CD4-positive, alpha-beta T cell treated with Interleukin-6 at 100 ng/mL for 8 hours (primary cell): ENCODE measurements at places on chromosomes 16 and 17.

- no peak for DNase-seq
These were observed 67.5 kb downstream of the KSR1 start for GRCh38 chr17:27523712-27524111.

- no peak for DNase-seq
These were observed 32.1 kb downstream of the TOM1L1 start for GRCh38 chr17:54932711-54933110.

DNA sequence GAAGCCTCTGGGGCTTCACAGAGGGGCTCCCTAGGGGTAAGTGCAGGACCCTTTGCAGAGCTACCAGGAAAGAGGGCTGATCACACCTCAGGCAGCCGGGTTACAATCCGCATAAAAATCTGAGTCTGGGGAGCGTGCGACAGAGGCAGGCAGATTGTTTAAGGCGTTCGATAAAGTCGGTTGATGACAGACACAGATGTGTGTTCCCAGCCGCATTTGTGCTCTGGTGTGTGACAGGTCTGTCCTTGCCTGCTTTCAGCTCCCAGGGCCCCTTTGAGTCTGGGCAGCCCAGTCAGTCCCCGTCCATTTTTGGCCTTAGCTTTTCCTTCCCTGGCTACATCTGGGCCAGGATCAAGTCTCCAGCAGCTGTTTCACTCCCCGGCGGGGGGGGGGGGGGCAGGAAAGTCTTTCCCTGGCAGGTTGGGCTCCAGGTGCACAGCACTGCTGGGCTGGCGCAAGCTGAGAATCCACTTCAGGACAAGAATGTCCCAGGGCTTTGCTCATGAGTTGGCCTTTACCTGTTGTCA lies 1.3 kb upstream of the ZACN start:
- DNase-seq = no peak

DNA sequence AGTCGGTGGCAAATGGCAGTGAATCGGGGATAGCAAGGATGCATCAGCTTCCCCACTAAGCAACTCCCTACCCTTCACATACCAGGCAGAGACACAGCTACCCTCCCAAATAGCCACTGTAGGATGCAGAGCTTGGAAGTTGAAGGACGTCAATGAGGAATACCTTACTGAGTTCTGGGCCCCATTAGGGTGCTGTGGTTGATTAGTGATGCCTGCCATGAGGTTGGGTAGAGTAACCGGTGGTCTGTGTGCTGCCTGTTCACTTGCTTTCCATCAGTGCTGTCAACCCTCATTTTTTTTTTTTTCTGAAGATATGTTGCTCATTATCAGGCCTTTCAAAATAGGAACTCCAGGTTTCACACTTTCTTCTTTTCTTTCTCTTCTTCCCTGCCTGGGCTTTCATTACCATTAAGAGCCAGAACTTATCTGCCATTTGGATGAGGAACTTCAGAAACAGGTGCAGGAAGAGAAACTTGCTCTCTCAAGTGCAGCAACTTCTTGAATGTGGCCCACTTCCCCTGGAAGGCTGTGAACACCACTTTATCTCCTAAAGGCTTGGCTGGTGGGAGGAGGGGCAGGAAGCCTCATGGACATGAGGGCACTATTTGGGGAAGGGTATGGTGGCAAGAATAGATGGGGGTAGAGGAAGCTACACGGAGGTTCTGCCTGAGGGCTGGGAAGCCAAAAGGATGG lies 183.5 kb downstream of the NTN1 start:
- DNase-seq = no peak
